ENCODE measurements at places on chromosomes 3 and 15.
A peak's percentile ranks its signal among the peaks of the same experiment; 100 is the strongest.

- no peak for DNase-seq
These were observed 273.5 kb upstream of the ADAMTS9 start for GRCh38 chr3:64961301-64961700.

DNA sequence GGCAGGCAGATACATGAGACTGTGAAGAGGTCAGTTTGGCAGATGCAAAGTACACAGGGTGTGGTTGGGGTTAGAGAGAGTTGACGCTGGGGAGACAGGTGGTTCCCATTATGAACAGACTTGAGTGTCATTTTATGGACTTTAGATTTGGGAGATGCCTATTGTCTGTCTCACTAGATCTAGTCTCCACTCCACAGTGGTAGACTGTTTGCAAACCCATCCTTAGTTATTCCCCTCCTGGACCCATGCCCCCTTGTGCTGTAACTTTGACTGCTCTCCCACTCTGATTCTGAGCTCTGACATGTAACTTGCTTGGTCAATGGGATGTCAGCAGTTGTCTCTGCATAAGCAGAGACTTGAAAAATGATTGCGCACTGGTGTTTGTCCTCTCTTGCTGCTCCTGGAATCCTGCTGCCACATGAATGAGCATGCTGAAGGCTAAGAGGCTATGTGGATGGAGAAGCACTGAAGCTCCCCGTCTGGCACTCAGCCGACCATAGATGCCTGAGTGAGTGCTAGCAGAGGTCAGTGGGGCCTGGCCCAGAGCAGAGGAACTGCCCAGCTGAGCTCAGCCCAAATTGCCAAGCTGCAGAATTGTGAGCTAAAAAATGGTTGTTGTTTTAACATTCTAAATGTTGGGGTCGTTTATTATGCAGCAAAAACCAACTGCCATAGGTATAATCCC lies 88.2 kb downstream of the FAM43A start:
- DNase-seq: no peak

DNA sequence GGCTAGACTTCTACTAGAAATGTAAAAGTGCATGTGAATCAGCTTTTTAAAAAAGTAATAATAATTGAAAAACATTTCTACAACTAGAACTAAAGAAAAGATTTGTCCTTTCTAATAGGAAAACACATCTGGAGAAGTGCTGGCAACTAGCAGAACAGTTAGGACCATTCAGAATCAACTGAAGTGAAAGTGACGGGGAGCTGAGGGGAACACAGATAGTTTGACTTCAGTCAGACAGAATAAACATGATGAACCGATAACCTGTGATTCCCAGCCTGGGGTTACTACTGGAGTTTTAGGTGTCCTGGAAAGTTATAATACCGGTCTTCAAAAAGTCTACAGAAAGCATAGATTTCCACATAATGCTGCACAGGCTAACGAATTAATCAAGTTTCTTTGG lies 28.1 kb downstream of the OPA1 start:
- DNase-seq: no peak

DNA sequence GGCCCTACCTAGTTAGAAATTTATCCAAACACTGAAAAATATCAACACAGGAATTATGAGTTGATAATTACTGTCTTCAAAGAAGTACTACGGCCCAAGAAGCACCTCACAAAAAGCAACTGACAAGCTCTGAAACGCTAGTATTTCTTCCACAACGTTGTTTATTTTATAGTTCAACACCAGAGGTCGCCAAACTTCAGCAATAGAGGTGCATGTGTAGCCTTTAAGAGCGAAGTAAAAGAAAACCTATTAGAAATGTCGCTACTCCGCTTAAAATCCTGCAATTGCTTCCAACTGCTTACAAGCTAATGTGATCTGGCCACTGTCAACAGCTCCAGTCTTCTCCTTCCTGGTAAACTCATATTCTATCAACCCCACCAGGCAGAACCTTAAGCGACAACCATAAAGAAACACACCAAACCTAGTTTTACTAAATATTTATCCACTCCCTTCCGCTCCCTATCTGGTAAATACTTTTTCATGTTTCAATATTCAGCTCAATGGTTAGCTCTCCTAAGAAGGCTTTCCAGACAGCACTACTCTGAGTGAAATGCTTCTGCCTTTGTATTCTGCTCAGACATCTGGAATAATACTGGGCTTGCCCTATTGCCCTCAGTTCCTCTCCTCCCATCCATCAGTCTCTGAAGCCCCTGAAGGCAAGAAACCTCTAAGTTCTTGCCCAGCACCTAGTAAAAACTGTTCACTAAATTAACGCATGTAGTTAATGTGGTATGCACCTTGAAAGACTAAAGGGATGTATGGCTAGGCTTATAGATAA lies 110.2 kb downstream of the NR1I2 start:
- peak; percentile 58 for DNase-seq

DNA sequence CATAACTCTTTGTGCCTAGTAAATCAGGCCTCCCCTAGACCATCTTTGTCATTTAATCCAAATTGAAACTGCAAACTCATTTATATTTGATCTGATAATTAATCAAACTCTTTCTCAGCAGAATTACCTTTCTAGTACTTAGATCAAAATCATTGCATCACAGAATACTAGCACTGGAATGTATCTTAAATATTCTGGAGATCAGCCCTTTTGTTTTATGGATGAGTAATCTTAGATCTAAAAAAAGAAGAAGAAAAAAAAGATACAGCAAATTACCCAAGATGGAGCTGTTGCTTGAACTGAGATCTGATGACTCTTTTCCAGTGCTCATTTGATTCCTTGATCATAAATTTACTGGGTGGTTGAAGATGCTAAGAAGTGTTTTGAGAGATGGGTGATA lies 47.9 kb downstream of the NAALADL2 start:
- no peak for DNase-seq

- no peak for DNase-seq
These were observed 72.9 kb downstream of the TMCC1 start for GRCh38 chr3:129820587-129820986.

GRCh38 chr15:50246631-50247030 lies 18.9 kb downstream of the HDC start:
- peak; percentile 64 for DNase-seq

- peak; percentile 49 for DNase-seq
These were observed 195.2 kb upstream of the DPPA4 start for GRCh38 chr3:109532257-109533216.

- no peak for DNase-seq
These were observed 141.8 kb upstream of the ATP11B start for GRCh38 chr3:182651461-182651860.

- DNase-seq: no peak
These were observed 3.0 kb downstream of the TRAK1 start for GRCh38 chr3:42094128-42094527.
